SK-N-SH (cell line): ENCODE measurements at places on chromosomes 2 and 18. TPM values are rescaled to one million over a fixed set of nuclear protein-coding genes. Genes with fewer than 3 reads are reported as not detected.

- DNase-seq = peak; percentile 36
These were observed 44.0 kb downstream of the SGPP2 start for GRCh38 chr2:222468346-222468745.

CD8B gene
- not detected in 2 replicates for polyA plus RNA-seq

STK39 gene
- polyA plus RNA-seq = 9.6 and 12.3 TPM in 2 replicates

DNA sequence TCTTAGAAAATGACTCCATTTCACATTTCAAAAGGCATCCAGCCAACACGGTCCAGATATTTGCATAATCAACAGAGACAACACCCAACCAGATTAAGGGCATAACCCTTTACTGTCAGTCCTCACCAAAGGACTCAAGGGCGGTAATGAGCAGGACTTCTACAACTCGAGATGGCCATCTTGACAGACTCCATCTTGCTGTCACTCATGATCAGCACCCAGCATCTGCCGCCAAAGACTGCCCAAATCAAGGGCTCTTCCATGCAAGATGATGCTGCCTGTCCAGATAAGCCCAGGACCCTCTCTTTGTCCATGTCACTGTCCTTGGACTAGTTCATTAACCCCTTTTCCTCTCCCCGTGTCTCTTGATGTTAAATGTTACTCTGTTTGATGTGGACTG is 77.9 kb downstream of the UXS1 start:
- no peak for DNase-seq

POTEF gene
- not detected in 2 replicates for polyA plus RNA-seq

SRD5A2 gene
- polyA plus RNA-seq = not detected in 2 replicates

STPG4 gene
- polyA plus RNA-seq = 0.20 and 0.21 TPM in 2 replicates

DNA sequence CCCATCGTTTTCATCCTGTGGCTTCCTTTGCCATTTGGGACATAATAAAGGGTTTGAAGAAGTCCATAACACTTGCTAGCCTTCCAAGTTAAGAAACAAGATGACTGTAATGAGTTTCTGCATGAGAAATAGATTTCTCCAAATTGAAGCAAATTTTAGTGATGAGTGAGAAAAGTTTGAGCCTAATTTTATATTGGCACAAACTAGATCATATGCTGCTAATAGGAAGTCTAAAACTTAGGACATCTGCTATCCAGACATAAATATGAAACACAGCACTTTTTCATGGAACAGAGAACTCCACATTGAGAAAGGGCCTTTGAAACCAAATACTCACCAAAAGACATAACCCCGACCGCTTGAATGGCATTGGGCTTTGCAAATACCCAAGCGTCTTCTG is 39.8 kb downstream of the SLC38A11 start:
- DNase-seq = no peak

GRCh38 chr18:79489899-79490625 is 94.3 kb downstream of the NFATC1 start:
- no peak for DNase-seq

CNRIP1 gene
- polyA plus RNA-seq = 55.5 and 63.0 TPM in 2 replicates

SKA1 gene
- 4.3 and 4.5 TPM in 2 replicates for polyA plus RNA-seq

DNA sequence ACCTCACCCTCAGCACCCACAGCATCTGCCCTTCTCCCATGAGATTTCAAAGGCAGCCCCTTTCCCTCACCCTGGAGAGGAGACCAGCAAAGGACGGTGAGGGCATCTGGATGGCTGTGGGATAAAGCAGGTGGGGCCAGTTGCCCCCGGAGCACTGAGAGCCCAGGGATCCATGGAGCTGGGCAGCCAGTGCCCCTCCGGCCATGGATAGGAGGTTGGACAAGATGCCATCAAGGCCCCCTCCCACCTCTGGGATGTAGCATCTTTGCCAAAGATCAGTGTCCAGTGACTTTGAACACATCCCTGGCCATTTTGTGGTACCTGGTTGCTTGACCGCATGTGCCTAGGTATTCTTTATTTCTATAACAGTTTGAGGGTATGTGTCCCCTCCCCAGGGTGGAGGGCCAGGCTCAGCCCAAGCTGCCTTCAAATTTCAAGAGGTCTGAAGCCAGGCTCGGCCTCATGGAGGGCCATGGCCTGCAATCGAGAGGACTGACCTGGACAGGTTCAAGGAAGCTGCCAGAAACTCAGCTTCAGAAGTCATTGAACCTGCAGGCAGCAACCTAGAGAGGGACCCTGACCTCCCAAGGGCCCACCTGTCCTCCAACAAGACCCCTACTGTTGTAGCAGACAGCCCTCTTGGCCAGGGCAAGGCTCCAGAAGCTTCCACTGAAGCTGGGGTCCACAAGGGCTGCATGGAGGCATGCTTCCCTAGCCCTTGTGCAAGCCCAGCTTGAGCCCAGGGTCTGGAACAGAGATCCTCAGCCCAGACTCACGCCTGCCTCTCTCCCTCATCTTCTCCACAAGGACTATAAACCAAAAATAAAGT is 55.5 kb upstream of the BIN1 start:
- no peak for DNase-seq
